ENCODE measurements at places on chromosomes 2 and 18. TPM values are rescaled to one million over a fixed set of nuclear protein-coding genes. Genes with fewer than 3 reads are reported as not detected.

ST6GAL2 gene
- total RNA-seq: 140 TPM

SLC4A5 gene
- 13.8 TPM for total RNA-seq

COL5A2 gene
- 10.3 TPM for total RNA-seq

SERPINB3 gene
- total RNA-seq: not detected

GBX2 gene
- not detected for total RNA-seq

REEP1 gene
- 191 TPM for total RNA-seq

REG1B gene
- total RNA-seq: not detected

COL4A3 gene
- 2.5 TPM for total RNA-seq

CRYGC gene
- total RNA-seq: not detected

CHRNG gene
- total RNA-seq: not detected

SPAG16 gene
- 74.2 TPM for total RNA-seq

AP1S3 gene
- 8.5 TPM for total RNA-seq

CNTNAP5 gene
- 65.1 TPM for total RNA-seq

ITGAV gene
- total RNA-seq: 75.4 TPM

FAHD2A gene
- total RNA-seq: 21.9 TPM

CXCR1 gene
- total RNA-seq: 0.31 TPM

NCKAP1 gene
- total RNA-seq: 259 TPM

MYO5B gene
- 39.4 TPM for total RNA-seq

CETN1 gene
- not detected for total RNA-seq

IL1A gene
- not detected for total RNA-seq
